ENCODE measurements at places on chromosomes 5 and 9.
A peak's percentile ranks its signal among the peaks of the same experiment; 100 is the strongest.

DNA sequence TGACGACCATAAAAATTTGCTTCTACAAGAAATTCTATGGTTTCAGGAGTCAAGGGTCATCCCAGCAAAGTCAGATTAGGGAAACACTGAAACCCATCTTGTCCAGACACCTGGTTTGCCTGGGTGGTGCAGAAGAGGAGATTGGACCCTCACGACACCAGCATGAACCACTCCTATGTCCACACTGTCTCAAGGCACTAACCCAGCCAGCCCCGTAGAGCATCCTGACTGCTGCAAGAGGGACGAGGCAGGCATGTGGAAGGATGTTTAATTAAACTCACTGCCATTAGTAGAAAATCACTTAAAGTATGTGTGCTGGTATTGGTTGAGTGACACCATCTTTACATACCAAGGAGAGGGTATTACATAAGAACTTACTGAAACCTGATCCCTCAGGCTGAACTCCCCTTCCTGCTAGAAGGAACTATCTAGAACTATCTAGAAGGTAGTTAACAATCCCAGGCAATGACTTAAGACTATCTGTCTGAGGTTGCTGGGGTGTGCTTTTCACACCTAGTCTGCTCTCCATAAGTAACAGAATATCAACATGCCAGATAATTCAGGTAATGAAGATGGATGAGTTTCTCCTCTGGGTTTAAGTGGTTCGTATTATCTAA, 93.6 kb downstream of the SEMA6A start:
- no peak for DNase-seq

DNA sequence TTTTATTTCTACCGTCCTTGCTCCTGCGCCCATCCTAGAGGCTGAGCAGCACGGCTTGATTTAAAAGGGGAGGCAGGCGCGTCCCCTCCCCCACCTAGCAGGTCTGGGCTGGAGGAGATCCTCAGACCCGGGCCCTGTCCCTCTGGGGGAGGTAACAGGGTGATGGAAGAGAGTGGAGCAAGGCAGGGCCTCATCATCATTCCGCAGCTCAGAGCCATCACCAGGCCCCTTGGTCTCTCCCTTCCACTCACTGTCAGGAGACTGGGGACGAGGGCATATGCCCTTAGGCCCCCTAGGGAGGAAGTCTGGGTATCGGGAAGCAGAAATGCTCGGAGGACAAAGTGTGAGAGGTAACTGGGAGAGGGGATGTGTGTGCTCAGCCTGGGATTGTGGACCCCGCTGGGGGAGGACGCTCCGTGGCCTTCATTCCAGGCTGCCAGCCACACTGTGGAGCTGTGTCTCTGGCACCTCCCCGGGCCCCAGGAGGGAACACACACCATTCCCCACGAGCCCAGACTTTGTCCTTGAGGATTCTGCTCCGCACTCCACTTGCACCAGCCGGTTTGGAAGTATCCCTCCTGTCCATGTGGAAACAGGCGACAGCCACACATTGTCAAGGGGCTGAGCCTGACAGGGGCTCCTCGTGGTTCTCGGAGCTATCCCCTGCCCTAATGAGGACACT, 761 bp downstream of the REEP2 start:
- DNase-seq = peak; percentile 14

GRCh38 chr5:57824047-57824446, 341.4 kb upstream of the ACTBL2 start:
- no peak for DNase-seq

DNA sequence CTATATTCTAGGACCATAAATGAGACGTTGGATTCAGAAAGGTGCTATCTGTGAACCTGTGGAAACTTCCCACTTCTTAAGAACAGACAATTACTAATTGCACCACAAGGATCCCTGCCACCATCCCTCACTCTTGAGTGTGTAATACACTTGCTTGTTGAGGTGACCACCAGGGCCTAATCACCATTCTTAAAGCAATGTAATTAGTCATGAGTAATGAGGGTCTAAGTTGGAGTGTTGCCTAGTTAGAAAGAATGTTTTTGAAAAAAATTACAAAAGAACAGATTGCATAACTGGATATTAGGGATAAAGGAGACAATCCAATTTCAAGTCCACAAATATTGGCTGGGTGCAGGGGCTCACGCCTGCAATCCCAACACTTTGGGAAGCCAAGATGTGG, 56.9 kb upstream of the TRIO start:
- no peak for DNase-seq

Measured in activated CD8-positive, alpha-beta T cell treated with anti-CD3 and anti-CD28 coated beads for 36 hours (primary cell).